ENCODE measurements at places on chromosomes 11 and 22. TPM values are rescaled to one million over a fixed set of nuclear protein-coding genes. Genes with fewer than 3 reads are reported as not detected.

- peak; percentile 81 for DNase-seq
These were observed 4.2 kb upstream of the ANO1 start for GRCh38 chr11:70073871-70074371.

DNA sequence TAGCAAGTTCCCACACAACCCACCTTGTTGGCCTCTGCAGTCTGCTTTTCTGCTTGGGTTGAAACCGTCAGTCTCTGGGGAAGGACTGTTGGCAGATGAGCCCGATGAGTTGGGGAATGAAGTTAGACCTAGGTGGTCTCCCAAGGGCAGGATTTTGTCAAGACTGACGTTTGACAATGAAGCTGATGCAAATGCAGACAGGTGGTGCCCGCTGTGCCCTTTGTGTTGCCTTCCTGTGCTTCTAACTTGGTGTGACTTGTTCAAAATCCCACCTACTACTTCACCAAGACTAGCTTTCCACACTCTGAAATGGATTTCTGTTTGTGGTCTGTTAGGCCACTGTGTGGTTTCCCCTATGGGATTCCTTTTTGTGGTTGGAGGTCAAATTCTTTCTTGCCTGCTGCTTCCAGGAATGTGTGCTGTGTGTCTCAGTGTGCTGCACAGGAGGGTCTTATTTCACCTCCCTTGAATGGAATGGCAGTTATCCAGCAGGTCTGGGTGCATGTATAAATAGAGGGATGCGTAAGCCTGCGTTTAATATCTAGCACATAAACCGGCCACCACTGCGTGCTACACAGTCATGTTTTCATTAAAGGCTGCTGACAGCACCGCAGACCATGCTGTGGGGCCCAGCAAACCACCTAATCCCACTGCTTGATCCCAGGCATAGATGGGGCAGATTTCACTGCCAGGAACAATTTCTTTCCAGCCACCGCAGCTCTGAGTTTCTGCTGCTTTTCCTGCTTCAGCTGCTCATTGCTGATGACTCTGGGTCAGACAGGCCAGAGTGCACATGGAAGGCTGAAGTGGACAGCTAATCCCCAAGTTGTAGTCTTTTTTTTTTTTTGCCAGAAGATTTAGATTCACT, 44.8 kb downstream of the ADAMTS8 start:
- no peak for DNase-seq

GRCh38 chr11:107996006-107996776, 12.5 kb upstream of the CUL5 start:
- no peak for DNase-seq

Gene DDTL
- 0.57 TPM for polyA plus RNA-seq

Measured in endothelial cell of umbilical vein (primary cell).